ENCODE measurements at places on chromosomes 11 and 22.
A peak's percentile ranks its signal among the peaks of the same experiment; 100 is the strongest.

DNA sequence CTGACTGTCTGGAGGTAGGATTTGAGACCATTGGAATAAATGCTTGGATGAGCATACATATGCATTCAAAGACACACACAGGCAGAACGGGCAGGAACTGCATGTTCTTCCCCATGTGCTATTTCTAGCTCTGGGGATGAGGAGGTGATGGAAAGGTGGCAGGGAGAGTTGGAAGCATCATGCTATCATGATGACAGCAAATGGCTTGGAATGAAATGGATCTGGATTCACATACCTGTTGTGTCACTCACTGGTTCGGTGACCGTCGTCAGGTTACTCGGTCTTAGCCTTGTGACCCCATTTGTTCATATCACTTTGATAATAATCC, 627.9 kb upstream of the KIRREL3 start:
- no peak for DNase-seq

DNA sequence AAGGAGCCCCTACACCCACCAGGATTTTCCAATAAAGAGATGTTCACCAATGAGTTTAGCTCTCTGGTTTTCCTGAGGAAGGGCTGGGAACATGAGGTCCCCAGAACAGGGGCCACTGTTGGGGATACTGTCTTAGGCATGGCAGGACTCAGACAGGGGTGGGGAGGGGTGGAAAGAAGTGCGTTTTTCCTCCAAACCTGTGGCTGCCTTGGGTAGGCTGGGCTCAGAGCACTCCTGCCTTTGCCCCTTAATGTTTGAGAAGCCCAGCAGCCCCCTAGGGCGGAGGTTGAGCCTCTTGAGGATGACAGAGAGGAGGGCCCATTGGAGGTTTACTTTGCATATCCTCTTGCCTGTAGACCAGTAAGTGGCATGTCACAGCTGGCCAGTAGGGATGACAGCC, 10.6 kb downstream of the MTFP1 start:
- no peak for DNase-seq

DNA sequence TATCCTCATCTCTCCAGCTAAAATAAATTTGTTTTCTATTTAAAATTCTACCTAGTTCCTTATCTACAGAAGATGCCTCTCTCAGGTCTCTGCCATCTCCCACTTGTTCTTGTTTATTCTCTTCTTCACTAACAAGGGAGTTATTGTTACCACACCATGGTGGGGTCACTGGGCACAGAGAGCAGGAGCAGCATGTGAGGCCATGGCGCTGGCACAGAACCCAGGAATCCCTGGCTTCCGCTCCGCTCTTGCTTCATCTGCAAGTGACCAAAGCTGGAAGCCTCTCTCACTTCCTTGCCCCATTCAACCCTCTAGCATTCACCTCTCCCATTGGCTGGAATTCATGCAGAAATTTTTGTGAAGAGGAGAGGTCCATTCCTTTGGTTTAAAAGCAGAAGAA, 190.7 kb upstream of the NCAM1 start:
- no peak for DNase-seq

GRCh38 chr22:49155770-49156580, 671.7 kb downstream of the BRD1 start:
- no peak for DNase-seq

DNA sequence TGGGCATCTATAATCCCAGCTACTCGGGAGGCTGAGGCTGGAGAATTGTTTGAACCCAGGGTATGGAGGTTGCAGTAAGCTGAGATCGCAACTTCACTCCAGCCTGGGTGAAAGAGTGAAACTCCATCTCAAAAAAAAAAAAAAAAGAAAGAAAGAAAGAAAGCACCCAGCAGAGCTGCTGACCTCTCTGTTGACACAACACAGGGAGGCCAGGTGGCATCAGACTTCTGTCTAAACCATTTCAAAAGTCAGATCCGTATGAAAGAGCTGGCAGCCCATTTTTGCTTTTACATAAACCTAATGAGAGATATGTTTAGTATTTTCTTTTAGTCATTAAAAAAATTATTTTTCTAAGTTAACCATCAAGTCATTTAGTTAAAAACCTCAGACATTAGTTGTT, 64.4 kb upstream of the RRM1 start:
- no peak for DNase-seq

DNA sequence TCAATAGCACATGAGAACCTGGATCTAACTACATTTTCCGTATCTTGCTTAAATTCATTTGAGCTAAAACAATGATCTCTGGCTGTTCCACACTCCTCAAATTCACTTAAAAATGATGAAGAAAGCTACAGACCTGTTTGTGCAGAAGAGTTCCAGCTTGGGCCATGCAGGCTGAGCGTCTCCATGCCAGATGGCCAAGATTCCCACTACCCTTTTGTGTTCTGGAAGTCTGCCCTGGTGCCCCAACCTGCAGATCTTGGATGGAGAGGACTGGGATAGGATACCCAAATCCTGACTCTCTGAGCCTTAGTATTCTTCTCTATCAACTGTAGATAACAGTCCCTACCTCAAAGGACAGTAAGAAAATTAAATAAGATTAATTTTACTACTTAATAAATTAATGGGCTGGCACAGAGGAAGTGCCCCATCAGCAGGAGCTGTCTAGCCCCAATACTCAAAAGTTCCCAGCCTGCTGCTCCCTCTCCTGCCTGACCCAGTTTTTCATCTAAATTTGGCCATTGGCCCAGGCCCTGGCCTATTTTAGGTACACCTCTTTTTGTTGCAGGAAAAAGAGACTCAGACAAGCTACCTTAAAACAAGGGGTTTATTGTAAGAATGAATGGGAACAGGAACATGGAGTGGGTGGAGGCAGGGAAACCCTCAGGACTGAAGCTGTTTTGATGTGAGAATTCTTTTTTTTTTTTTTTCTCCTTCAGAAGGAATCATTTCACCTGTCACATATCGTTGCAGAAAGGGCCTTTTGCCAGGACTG, 81.4 kb upstream of the GRK3 start:
- no peak for DNase-seq

- no peak for DNase-seq
Measured at GRCh38 chr11:58330861-58331260, 28.0 kb downstream of the OR5B17 start.

GRCh38 chr11:2369320-2369719, 7.8 kb upstream of the CD81 start:
- no peak for DNase-seq

- no peak for DNase-seq
Measured at GRCh38 chr11:776263-776560, 1.1 kb downstream of the GATD1 start.

DNA sequence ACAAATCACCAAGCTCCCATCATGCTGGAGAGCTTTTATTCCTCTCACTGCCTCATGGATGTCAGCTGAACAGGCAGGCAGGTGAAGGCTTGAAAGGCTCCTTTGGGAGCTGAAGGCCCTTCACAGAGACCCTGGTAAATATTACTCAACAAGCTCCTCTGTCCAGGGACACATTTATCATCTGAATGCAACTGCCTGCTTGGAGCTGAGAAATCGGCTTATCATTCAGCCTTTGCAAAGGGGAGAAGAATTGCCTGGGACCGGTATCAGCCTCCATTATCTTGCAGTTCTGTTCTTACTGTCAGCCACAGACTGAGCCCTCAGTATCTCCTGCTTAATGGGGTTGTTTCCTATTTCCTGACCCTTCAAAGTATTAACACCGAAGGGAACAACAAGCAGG, 113.8 kb upstream of the PITPNB start:
- no peak for DNase-seq

- no peak for DNase-seq
Measured at GRCh38 chr11:114062272-114062671, 2.8 kb downstream of the ZBTB16 start.

DNA sequence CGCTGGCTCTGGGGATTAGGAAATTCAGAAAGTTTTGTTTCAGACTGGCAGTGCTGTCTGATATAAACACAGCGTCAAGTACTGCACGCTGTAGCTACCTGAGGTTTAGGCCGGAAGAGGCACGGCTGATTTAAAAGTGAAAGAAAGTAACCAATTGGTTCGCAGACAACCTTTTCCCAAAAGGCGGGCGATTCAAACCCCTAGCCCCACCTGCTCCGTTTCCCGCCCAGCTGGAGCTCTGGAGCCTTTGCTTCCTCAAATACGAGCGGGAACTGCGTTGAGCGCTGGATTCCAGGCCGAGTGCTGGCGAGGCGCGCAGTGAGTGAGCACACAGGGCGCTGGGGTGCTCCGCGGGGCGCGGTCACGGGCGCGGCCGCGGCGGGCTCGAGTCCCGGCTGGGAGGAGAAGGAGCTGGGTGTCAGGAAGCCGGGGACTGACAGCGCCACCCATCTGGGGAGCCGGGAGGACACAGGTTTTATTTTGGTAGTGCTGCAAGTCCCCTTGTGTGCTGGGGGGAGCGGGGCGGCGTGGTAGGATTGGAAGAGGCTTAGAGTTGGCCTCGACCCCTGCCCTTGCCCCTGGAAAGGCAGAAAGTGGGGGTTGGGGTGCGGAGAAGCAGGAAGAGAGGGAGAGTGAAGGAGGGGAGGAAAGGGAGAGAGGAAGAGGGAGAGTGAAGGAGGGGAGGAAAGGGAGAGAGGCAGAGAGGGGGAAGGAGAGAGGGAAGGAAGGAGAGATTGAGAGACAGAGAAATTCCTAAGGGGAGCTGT, 2.1 kb downstream of the FAM111A start:
- peak; percentile 44 for DNase-seq

- no peak for DNase-seq
Measured at GRCh38 chr22:24591286-24591830, 1.5 kb downstream of the LRRC75B start.

DNA sequence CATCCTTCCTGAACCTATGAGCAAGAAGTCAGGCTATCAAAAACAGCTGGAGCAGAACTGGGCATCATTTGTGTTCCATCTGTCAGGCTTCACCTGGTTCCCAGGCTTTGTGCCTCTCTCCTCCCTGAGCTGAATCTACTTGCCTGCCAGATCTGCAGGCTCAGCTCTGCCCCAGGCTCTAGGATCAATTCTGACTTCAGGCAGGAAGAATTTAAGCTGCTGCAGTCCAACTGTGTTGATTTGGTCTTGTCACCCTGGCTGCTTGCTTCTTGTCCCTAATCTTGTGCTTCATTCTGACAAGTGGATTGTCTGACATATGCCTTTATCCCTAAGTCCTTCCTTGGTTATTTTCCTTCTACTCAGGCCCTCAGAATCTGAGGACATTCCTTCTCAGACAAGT, 31.6 kb upstream of the CADM1 start:
- DNase-seq, result no peak

DNA sequence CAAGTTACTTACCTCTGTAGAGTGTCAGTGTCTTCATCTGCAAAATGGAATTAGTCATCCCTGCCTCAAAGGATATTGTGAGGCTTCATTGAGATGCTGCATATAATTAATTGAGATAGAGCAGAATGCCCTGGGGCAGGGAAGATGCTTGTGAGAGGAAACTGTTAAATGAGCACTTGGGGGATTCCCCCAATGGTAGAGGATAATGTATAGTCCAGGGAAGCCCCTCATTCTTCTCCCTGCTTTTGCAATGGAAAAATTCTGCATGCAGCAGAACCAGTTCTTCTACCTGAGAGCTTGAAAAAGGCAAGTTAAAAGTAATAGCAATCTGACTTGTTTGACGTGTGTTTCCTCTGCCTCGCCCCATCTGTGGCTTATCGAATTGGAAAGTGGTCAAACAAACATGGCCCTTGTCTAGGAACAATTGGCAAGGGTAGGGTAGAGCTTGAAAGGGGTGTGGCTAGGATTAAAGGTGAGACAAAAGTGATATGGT, 90.9 kb downstream of the NAV2 start:
- DNase-seq, result no peak

DNA sequence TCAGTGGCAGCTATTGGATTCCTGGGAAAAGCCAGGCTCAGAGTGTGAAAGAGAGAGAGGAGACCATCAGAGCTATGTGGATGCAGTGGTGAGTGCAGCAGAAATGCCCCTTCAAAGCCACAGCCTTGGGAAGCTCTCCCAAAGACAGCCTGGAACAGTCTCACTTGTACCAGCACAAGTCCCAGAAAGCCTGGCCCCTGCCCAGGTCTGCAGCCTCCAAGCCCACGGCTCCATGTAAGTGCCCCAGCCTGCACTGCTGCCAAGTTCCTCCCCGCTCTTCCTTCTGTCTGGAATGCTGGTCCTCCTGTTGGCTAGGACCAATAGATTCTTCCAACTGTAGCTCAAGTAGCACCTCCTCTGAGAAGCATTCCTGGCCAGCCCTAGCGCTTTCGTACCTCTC, 539.7 kb downstream of the MIAT start:
- no peak for DNase-seq

DNA sequence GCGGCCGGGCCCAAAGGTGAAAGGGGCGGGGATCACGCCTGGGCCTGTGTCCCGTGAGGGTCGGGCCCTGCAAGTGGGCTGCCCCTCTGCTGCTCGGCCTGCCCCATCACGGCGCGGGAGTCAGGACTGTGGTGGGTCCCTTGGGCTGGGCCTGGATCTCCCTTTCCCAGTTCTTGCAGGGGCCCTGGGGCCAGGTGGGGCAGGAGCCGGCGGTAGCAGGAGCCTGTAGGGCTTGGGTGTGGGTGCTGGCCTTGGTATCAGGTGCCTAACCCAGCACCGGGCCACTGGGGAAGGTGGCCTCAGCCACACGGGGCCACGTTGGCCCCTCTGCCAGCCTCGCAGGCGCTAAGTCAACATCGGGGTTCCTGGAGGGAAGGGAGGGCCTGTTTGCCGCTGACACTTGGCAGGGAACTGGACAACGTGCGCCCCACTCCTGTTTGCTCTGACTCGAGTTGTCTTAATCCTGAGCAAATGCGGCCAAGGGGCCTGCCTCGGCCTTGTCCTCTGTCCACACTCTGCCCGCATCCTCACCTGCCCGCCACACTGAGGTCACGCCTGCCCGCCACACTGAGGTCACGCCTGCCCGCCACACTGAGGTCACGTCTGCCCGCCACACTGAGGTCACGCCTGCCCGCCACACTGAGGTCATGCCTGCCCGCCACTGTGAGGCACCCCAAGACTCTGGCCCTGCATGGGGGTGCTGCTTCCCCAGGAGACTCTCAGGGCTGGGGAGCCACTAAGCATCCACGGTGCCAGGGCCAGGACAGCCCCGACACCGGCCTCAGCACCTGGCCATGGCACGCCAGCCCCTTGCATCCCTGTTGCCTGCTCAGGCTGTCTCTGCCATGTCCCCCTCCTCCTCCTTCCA, 14.2 kb upstream of the MUC5B start:
- DNase-seq, result no peak

GRCh38 chr11:34976496-34977088, 60.2 kb downstream of the PDHX start:
- DNase-seq, result no peak

GRCh38 chr22:28394513-28395110, 285.0 kb downstream of the TTC28 start:
- no peak for DNase-seq

DNA sequence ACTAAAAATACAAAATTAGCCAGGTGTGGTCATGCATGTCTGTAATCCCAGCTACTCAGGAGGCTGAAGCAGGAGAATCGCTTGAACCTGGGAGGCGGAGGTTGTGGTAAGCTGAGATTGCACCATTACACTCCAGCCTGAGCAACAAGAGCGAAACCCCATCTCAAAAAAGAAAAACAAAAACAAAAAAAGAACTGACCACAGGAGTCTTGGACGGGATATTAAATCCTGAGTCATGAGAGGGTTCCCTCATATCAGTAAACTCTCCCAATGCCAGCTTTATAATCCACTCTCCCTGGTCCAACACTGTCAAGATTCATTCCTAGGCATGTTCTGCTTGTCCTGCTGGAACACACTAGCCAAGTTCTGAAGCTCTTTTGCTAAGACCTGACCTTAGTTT, 61.5 kb upstream of the EP300 start:
- no peak for DNase-seq

- no peak for DNase-seq
Measured at GRCh38 chr22:40237241-40237640, 59.5 kb downstream of the TNRC6B start.

Data from epithelial cell of prostate (primary cell).